HEK293T (cell line): ENCODE measurements at places on chromosomes 2 and 18.

- no peak for DNase-seq
Observed at GRCh38 chr2:171185165-171185818, 24.6 kb upstream of the TLK1 start.

- DNase-seq = no peak
Observed at GRCh38 chr2:25479761-25480160, 138.0 kb upstream of the DNMT3A start.

DNA sequence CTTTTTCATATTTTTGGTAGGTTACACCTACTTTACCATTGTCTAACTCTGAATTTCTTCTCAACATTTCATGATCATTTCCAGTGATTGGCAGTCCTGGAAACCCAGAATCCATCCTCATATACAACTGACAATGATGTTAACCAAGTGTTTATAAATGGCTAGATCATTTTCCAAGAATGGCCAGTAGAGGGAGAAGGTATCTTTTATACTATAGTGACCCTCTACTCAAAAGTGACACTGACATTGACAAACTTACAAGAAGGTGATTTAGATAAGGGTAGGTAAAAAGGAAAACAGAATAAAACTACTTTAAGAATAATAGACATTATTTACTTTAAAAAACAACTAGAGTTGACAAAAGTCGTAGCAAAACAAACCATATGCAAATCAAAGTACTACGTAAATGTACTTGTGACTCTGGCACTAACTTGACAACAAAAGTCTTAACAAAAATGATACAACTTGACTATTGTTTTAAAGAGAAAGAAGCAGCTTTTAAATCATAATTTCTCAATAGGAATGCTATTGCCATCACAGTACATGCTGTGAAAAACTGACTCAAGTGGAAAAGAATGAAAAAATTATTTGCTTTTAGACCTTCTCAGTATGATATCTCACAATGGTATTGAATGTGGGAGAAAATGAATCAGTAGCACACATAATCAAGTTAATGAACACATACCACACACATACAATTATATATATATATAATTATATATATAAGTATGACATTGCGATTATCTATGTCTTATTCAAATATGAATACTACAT lies 76.6 kb upstream of the GRB14 start:
- peak; percentile 10 for DNase-seq

GRCh38 chr2:241850544-241851324 lies 8.0 kb downstream of the PDCD1 start:
- DNase-seq = no peak

DNA sequence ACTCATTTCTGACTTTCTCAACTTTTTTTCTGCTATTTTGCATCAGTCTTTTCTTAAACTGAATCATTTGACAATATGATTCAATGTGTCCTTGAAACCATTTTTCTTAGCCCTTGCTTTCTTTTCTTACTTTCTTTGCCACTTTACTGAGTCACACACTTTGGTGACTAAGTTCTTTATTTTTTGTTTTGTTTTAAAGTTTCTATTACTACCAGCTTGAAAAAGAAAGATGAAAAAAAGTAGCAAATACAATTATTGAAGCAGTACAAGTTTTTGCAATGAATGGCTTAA lies 116.5 kb downstream of the DOCK10 start:
- DNase-seq = no peak

DNA sequence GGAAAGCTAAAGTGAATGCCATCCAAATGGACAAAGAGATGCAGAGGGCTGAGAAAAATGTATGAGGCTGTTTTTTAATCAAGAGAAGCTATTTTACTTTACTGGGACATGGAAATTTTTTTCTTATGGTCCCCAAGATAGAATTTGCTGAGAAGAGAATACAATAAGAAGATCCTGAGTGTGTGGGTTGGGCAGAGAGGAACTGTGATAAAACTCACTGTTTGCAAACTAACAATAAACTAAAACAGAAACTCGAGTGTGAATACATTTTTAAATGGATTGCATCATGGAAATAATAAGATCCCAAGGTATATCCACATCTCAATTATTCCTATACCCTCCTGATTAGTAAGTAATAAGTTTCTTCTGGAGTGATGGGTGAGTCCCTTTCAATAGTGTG lies 4.4 kb downstream of the NEB start:
- no peak for DNase-seq

GRCh38 chr2:139963863-139964355 lies 1183.7 kb upstream of the NXPH2 start:
- DNase-seq = no peak

DNA sequence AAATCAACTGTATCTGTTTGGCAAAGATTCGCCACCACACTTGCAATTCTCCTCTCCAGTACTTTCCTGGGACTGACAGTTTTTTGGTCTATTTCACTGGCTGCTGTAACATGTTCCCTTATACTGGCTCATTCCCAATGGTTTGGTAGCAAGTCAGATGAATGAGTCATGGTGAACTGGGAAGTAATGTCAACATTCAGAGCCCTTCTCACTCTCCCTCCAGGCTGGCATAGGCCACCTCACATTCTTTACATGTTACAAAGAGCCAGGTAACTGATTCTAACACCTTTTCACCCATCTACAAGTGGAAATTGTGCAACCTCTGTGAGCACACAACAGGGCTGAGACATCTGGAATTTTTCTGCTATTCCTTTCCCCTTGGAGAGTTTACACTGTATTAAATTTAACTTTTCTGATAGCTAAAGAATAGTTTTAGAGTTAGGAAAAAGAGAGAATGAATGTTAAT lies 111.3 kb upstream of the TLK1 start:
- no peak for DNase-seq

- no peak for DNase-seq
Observed at GRCh38 chr2:190578158-190579057, 43.9 kb upstream of the NEMP2 start.

GRCh38 chr2:144456680-144457079 lies 63.2 kb downstream of the ZEB2 start:
- DNase-seq = no peak

GRCh38 chr2:198499539-198499938 lies 695.1 kb downstream of the PLCL1 start:
- no peak for DNase-seq

DNA sequence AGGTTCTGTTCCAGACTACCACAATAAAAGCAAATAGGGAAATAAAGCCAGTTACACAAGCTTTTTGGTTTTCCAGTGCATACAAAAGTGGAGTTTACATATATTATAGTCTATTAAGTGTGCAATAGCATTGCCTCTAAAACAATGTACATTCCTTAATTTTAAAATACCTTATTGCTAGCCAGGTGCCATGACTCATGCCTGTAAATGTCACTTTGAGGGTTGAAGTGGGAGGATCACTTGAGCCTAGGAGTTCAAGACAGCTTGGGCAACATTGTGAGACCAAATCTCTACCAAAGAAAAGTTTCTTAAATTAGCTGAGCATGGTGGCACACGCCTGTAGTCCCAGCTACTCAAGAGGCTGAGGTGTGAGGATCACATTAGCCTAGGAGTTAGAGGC lies 52.9 kb upstream of the IMP4 start:
- DNase-seq = no peak

GRCh38 chr2:12340164-12340563 lies 376.6 kb upstream of the TRIB2 start:
- no peak for DNase-seq

GRCh38 chr2:174120346-174120745 lies 128.0 kb downstream of the OLA1 start:
- peak; percentile 10 for DNase-seq

DNA sequence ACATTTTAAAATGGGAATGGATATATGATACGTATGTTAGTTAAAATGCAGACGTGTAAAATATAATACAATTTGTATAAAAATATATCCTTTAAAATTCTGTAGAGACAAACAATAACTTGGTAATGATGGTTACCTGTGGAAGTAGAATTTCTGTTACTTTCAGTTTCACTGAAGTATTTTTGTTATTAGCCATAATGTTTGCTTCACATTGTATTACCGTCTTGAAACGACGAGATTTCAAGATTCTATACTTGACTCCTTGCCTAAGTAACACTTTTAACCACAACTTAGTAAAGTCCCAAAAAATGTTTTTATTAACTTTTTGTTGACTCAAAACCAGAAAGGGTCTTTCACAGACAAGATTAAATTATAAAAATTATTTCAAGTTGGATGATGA lies 488.3 kb upstream of the VRK2 start:
- no peak for DNase-seq

GRCh38 chr2:60278906-60279305 lies 274.5 kb downstream of the BCL11A start:
- DNase-seq = no peak

DNA sequence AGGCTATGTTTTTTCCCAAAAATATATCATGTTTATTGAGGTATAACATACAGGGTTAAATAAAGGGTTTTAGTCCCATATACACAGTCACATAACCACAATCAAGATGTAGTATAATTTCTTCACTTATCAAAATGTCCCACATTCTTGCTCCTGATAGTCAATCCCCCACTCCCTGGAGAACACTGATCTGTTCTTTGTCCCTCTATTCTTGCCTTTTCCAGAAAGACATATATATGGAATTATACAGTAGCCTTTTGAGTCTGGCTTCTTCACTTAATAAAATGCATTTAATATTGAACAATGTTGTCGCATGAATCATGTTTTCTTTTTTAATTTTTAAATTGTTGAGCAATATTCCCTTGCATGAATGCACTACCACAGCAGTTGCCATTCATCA lies 1059.7 kb downstream of the TSN start:
- no peak for DNase-seq

DNA sequence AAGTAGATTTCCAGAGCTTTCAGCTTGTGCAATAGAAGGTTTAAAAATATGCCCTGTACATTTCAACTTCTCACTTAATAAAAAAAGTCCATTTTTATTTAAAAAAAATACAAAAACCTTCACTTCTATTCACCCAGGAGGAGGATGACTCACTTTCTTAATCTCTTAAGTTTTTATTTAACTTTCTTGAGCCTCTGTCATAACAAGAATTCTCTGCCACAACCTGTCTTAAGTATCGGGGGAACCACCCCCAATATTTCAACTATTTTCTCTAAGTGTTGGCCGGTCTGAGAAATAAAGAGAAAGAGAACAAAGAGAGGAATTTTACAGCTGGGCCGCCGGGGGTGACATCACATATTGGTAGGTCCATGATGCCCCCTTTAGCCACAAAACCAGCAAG lies 58.4 kb downstream of the LRATD1 start:
- no peak for DNase-seq

GRCh38 chr2:117825437-117825836 lies 10.9 kb downstream of the DDX18 start:
- DNase-seq = no peak
